ENCODE measurements at places on chromosomes 12 and 14.

DNA sequence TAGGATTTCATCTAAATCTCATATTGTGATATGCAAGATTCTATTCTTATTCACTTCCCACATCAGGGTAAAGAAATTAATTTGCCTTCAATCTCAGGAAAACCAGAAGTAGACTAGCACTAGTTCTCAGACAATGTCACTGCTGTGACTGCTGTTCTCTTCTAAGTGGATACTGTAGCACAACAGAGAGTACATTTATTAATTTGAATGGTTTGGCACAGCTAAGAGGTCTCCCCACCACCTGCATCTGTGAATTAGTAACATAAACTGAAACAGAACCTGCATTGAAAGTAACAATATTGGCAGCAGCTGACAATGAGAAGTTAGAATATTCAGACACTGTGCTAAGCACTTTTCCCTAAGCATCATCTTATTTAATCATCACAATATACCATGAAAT lies 253.1 kb downstream of the PDZRN4 start:
- DNase-seq, result no peak

- no peak for DNase-seq
Measured at GRCh38 chr14:52589646-52590045, 37.0 kb downstream of the GPR137C start.

GRCh38 chr14:104676694-104677511 lies 12.5 kb upstream of the INF2 start:
- peak; percentile 46 for DNase-seq

DNA sequence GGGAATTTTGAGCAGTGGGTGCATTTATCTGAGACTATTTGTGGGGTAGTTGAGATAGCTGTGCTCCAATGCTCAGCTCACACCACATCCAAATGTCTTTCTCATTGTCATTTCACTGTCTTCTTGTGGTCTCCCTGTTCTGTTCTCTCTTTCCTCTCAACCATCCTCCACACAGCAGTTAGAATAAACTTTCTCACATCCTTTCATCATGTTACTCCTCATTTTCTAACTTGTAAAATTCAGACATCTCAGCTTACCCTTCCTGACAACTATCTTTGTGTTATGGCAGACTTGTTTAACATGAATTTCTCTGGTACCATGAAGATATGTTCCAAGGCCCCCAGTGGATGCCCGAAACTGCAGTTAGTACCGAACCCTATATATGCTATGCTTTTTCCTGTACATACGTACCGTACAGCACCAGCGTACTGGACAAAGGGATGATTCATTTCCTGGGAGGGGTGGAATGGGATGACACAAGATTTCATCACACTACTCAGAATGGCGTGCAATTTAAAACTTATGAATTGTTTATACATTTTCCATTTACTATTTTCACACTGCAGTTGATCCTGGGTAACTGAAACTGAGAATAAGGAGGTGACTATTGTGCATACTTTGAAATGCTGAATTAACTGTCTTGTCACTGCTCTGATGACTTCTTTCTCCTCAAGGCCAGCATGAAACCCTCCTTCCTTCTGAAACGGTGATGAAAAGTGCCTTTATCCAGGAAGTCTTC lies 177.1 kb upstream of the SLC38A2 start:
- DNase-seq, result no peak

DNA sequence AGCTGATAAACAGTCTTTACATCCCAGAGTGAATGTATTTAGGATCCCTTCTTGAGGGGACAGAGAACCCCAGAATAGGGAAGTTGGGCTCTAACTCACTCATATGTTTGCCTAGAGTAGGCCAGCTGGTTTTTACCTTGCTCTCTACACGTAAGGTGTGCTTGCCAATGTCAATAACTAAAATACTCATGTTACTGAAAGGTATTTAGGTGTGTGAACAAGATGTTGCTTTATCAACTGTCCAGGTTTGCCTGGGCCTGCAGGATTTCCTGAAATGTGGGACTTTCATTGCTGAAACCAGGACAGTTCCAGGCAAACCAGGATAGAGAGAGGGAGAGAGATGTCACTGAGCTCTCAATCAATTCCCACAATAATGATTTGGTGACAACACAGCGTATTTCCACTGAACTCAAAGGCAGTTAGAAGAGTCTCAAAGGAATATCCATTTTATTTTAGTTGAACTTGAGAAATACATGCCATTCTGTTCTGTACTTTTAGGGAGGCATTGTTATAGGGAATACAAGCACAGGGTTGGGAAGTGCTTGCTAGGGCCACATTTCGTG lies 171.7 kb downstream of the NRXN3 start:
- no peak for DNase-seq

DNA sequence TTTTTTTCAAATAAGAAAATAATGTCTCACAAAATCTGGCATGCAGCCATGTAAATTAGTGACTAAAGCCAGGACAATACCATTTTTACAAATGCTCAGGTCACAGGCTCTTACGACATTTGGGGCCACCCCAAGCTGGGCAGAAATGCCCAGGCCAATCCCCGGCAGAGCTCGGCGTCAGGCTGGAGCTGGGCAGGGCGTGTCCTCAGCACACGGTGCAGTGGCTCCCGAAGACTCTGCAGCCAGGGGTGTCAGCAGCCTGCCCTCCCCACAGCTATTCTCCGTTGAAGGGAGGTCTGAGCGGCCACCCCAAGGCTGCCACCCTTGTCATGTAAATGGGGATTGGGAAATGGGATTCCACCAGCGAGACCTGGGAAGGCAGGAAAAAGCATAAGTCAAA lies 158.6 kb downstream of the DICER1 start:
- DNase-seq, result no peak

DNA sequence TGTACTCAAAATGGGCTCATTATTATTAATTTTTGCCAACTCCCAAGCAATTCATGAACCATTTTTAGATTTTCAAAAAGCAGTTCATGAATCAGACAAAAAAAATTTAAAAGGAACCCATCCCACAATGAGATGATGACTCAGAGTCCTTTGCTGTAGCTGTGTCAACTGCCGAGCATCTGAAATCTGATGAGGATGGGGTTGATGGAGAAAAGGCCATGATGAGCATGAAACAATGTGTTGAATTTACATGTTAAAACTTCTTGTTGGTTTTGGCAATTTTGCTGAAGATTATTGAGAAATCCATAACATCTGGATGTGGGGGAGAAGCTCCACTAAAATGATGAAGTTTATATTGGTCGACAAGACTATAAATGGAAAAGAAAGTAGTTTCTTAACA lies 378.0 kb downstream of the FOXG1 start:
- DNase-seq, result no peak

- DNase-seq, result no peak
Measured at GRCh38 chr14:24335461-24336171, 745 bp upstream of the ADCY4 start.

All from stimulated activated CD4-positive, alpha-beta T cell treated with anti-CD3 and anti-CD28 coated beads, Interleukin-1b, Interleukin-23, amount 100 ng/mL, for 1 hour (primary cell).